CD4-positive, alpha-beta T cell treated with Interleukin-15 for 1 hour (primary cell): ENCODE measurements at places on chromosomes 5 and 9.

GRCh38 chr9:98391406-98391805 is 136.0 kb upstream of the TBC1D2 start:
- no peak for DNase-seq

DNA sequence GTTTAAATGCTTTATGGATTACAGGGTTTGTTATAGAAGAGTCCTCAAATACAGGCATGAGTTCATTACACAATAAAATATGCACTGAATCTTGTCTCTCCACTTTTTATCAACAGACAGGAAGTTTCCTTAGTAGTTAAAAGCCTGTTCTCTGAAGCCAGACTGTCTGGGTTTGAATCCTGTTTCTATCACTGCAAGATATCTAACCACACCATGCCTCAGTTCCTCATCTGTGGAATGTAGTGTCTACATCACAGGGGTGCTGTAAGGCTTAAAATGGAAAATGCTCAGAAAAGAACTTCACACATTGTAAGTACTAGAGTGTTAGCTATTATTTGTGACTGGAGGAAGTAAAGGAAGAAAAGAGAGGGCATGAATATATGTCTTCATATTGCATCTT is 9.3 kb downstream of the LIX1 start:
- no peak for DNase-seq

GRCh38 chr5:173679909-173680630 is 63.6 kb upstream of the BOD1 start:
- DNase-seq: no peak

- DNase-seq: no peak
Observed at GRCh38 chr5:660491-661030, 32.6 kb downstream of the TPPP start.

- no peak for DNase-seq
Observed at GRCh38 chr5:7849681-7850394, 1.1 kb downstream of the CFAP90 start.

DNA sequence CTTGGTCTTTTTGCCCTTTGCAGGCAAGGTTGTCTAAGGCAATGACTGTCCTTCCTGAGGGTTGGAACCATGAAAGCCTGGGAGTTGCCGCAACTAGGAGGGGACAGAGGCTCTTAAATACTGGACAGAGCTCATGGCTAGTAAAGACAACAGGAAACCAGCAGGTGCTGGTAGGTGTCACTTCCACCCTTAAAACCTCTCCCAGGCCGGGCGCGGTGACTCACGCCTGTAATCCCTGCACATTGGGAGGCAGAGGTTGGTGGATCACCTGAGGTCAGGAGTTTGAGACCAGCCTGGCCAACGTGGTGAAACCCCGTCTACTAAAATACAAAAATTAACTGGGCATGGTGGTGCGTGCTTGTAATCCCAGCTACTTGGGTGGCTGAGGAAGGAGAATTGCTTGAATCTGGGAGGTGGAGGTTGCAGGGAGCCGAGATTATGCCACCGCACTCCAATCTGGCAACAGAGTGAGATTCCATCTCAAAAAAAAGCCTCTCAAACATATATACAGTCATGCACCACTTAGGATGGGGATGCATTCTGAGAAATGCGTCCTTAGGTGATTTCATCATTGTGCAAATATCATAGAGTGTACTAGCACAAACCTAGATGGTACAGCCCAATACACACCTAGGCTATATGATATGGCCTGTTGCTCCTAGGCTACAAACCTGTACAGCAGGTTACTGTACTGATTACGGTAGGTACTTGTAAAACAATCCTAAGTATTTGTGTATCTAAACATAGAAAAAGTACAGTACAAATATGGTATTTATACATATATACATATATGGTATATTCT is 102.7 kb downstream of the HSPA4 start:
- DNase-seq: no peak

DNA sequence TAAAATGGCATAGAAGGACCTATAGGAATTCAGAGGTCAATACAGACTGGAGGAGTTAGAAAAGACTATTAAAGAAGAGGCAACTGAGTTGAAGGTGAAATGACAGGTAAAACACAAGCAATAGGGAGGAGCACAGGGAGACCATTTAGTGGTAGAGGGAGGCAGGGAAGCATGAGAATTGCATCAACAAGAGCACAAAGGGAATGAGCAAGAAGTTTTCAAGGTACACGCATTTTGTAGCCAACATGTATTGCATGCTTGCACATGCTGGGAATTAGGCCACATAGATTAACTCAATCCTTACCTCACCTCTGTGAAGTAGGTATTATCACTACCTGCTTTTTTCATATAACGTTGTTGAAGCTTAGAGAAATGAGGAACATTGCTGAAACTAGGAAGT is 42.3 kb downstream of the PLPP1 start:
- no peak for DNase-seq

GRCh38 chr9:74672237-74672636 is 175.1 kb downstream of the RORB start:
- no peak for DNase-seq

GRCh38 chr9:6915635-6916034 is 157.9 kb downstream of the KDM4C start:
- DNase-seq: no peak
